ENCODE measurements at places on chromosomes 4 and X.

- DNase-seq, result no peak
These were observed 44.9 kb downstream of the ANAPC4 start for GRCh38 chr4:25421816-25422525.

DNA sequence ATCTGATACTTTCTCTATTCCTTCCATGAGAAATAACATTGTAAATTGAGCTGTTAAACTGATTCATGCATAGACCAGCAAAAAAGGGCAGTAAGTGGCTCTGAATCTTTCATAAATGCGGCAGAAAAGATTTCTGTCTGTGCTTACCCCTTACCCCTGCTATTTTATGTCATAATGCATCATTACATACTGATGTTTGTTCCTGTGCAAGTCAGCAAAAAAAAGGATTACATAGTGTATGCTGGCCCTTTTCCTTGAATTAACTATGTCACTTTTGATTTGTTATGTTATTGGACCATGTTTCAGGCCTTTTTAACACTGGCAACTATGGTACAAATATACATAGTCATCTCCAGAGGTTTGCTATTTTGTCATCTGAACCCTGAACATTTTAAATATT is 2159.7 kb downstream of the PCDH7 start:
- DNase-seq, result no peak

DNA sequence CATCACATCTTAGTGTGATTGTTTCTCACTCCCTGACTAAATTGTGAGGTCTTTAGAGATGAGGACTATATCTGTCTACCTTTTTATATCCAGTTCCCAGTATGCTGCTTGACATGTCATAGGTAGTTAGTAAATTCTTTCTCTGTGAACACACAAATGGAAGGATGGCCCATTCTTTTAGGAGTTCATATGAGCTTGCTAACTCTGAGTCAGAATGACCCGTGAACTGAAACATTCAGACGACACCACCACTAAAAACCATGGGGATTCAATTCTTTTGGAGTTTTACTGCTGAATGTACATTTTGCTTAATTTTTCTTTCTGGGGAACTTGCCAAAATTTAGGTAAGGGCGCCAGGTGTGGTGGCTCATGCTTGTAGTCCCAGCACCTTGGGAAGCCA is 13.9 kb downstream of the OFD1 start:
- no peak for DNase-seq

DNA sequence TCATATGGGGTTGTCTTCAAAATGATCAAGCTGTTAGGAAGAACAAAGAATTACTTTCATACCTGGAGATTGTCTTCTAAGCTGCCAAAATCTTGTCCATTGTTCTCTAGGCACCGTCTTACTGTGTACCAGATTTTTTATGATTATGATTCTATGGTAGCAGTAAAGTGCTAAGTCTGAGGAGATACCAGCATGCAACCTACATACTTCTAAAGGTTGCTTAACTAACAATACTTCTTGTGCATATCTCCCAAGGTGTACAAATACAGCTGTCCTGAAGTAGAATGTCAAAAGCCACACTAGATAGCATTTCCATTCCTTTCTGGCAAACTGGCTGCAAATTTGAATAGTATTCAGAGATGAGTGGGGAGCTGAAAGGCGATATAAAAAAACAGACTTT is 62.6 kb upstream of the FBXW7 start:
- no peak for DNase-seq

- no peak for DNase-seq
These were observed 21.8 kb upstream of the P2RY10 start for GRCh38 chrX:78923198-78924015.

- DNase-seq, result no peak
These were observed 68.7 kb upstream of the WWC2 start for GRCh38 chr4:183030309-183030708.

GRCh38 chrX:154044091-154044490 is 24.4 kb upstream of the IRAK1 start:
- no peak for DNase-seq

GRCh38 chr4:40731361-40731760 is 18.4 kb upstream of the NSUN7 start:
- DNase-seq, result no peak

DNA sequence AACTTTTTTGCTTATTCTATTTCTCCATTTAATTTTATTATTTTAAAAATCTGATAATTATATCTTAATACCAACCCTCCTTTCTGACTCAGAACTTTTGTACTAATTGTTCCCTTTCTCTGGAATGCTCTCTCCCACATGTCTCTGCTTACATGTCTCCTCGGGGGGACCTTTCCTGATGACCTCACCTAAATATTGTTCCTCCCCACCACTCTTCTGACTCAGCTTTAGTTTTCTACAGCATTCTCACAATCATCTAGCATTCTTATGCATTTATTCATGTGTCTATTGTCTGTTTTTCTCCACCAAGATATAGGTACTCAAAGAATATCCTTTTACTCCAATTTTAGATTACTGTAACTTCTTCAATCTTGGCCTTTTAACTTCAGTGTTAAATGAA is 128.7 kb downstream of the MSL3 start:
- no peak for DNase-seq
